T-helper 2 cell treated with Interferon-gamma antibody and Interleukin-4, amounts not matched to agents 5 μg/mL and 100 μg/mL, for 36 hours (primary cell): ENCODE measurements at places on chromosomes 16 and 17.
A peak's percentile ranks its signal among the peaks of the same experiment; 100 is the strongest.

DNA sequence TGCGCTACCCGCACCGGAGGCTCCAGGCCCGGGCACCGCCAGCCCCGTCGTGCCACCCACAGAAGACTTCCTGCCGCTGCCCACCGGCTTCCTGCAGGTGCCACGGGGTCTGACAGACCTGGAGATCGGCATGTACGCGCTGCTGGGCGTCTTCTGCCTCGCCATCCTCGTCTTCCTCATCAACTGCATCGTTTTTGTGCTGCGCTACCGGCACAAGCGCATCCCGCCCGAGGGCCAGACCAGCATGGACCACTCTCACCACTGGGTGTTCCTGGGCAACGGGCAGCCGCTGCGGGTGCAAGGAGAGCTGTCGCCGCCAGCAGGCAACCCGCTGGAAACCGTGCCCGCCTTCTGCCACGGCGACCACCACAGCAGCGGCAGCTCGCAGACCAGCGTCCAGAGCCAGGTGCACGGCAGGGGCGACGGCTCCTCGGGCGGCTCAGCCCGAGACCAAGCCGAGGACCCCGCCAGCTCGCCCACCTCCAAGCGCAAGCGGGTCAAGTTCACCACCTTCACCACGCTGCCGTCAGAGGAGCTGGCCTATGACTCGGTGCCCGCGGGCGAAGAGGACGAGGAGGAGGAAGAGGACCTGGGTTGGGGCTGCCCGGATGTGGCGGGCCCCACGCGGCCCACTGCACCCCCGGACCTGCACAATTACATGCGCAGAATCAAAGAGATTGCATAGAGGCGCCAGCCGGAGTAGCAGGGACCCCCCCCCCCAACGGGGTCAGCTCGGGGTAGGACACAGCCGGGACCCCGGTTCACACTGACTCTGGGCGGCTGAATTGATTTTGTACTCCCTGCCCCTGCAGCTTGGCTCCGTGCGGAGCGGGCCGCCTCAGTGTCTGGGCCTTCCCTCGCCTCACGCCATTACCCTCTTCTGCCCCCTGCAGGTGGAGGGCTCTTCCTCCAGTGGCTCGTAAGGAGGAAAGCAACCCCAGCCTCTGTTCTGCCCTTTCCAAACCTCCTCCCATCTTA is 58.5 kb downstream of the TMEM132E start:
- peak; percentile 69 for DNase-seq

DNA sequence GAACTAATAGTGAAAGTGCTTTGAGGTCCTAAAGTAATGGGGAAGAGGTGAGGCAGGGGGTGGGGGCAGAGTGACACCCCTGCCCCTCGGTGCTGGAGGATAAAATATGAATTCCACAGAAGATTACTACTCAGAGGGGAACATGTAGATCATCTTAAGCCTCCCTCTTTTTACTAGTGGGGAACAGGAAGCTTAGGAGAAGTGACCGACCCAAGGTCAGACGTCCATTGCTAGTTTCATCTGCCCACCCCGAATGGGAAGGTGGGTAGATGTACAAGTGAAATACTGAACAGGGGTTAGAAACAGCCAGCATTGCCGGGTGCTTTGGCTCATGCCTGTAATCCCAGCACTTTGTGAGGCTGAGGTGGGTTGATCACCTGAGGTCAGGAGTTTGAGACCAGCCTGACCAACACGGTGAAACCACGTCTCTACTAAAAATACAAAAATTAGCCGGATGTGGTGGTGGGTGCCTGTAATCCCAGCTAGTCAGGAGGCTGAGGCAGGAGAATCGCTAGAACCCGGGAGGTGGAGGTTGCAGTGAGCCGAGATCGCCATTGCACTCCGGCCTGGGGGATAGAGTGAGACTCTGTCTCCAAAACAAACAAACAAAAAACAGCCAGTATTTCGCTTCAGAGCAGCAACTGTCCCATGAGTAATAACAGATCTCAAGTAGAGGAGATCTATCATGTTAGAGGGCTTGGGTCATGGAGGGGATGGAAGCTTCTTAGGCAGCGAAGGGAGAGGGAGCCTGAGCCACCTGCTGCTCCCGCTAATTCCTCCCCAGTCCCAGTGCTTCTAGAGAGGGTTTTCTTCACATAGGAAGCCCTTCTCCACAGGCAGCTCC is 1.2 kb upstream of the NR1D1 start:
- no peak for DNase-seq

- no peak for DNase-seq
Observed at GRCh38 chr16:1158456-1159324, 5.8 kb downstream of the CACNA1H start.

DNA sequence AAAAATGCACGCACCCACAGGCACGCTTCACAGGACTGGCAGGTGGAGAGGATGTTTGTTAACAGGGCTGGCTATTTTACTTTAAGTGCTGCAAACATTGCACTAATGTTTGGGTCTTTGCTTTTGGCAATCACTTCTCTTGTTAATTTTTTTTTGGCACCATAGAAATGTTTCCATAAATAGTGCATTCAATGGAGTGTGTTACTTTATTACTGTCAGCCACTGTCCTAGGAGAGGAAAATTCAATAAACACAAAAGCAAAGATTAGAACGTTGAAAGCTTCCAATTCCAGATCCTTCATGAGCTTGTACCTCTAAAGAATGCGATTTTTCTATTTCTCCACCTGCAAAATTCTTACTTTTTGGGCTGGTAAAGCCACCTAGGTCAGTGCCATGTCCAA is 743.5 kb downstream of the WWOX start:
- DNase-seq = no peak

- DNase-seq = no peak
Observed at GRCh38 chr16:26189536-26189935, 497.8 kb downstream of the HS3ST4 start.

- DNase-seq = no peak
Observed at GRCh38 chr17:61970030-61970429, 42.2 kb upstream of the INTS2 start.

DNA sequence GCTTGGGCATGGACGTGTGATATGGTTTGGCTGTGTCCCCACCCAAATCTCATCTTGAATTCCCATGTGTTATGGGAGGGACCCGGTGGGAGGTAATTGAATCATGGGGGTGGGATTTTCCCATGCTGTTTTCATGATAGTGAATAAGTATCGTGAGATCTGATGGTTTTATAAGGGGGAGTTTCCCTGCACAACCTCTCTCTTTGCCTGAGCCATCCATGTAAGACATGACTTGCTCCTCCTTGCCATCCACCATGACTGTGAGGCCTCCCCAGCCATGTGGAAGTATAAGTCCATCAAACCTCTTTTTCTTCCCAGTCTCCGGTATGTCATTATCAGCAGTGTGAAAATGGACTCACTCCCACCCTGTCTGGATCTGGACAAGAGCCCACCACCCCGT is 393.4 kb downstream of the SEC14L1 start:
- no peak for DNase-seq

- no peak for DNase-seq
Observed at GRCh38 chr16:30356401-30357084, 1.4 kb upstream of the CD2BP2 start.

DNA sequence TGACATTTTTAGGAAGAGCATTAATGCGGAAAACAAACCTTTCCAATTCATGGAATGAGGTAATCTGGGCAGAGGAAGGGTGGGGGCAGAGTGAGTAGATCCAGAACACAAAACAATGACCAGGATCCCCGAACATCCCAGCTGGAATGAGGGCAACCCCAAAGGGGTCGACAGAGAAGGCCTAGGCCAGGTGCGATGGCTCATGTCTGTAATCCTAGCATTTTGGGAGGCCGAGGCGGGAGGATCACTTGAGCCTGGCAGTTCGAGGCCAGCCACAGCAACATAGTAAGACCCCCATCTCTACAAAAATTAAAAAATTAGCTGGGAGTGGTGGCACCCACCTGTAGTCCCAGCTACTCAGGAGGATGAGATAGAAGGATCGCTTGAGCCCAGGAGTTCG is 64.7 kb downstream of the ZFHX3 start:
- DNase-seq = no peak

DNA sequence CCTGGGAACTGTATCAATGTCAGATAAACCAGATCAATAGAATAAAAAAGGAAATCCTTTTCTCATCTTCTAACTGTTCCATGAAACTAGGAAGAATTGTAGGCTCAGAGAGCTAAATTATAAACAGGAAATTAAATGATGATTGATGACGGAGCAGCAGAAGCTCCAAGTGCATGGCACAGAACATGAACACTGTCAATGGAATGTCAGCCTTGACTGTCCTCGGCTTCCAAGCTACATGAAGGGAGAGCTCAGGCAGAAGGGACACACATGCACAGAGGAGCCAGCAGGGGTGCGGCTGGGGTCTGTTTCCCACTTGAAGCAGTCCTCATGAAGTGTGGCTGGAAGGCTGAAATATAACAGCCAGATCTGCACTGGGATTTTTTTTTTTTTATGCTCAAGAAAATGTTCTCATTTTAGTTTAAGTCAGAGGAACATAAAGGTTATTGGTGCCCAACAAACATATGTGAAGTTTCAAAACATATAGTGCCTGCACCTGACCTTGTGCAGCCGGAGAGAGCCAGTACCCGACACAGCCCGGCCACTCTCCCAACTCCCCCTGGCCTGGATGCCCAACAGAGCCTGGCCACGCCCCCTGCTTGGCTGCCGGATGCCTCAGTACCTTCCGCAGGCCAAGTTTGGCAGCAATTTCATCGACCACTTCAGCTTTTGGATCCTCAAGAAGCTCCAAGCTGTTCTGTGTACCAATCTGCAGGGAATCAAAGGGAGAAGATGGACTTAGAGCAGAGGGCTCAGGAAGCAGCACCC is 37.0 kb downstream of the NPLOC4 start:
- no peak for DNase-seq

DNA sequence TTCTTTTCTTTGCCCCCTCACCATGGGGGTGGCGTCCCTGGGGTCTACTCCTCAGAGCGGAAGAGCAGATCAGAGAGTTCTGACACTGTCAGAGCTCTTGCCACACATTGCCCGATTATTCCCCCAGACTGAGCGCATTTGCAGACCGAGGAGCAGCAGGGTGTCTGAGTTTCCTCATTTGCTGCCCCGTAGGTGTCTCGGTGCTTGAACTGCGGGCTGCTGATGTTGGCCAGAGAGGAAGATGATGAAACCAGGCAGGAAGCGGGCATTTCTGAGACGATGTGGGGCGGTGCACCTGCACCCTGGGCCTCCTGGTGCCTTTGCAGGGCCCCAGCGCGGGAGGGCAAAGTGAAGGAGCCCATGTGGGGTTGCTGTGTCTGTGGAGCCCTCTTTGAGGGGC is 55.2 kb downstream of the ARSG start:
- DNase-seq = peak; percentile 77

- no peak for DNase-seq
Observed at GRCh38 chr16:85643631-85644030, 30.5 kb downstream of the GSE1 start.

- no peak for DNase-seq
Observed at GRCh38 chr16:22272870-22273650, 24.1 kb upstream of the POLR3E start.

GRCh38 chr17:55391244-55391757 is 30.3 kb downstream of the MMD start:
- DNase-seq = no peak

GRCh38 chr16:71250461-71251235 is 20.1 kb upstream of the HYDIN start:
- no peak for DNase-seq

DNA sequence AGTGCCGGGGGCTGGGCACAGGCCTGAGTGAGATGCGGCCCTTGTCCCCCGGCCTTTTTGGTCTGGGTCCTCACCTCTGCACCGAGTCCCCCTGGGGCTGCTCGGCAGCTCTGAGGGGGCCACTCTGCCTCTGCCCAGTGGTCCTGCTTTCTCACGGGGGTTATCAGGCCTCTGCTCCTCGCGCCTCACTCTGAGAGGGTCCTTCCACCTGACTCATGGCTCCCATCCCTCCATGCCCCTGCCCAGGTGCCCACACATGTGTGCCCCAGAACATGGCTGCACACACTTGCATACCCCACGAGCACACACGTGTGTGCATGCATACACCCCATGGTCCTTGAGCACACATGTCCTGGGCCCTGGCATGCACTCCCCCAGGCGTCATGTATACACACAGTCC is 53.7 kb downstream of the CMIP start:
- DNase-seq = no peak

DNA sequence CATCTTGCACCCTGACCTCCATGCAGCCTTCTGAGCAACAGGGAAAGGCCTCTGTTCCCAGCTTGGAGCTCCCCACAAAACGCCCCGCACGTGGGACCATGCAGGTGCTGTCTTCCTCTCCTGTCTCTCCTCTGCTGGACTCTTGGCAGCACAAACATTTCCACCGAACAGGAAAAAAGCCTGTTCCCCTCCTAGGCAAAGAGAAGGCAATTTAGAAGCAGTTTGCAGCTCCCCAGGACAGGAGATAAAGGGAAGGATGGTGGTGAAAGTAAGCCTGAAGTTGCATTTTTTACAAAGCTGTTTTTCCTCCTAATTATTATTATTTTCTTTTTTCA is 7.7 kb upstream of the CIBAR2 start:
- DNase-seq = no peak

GRCh38 chr17:41800601-41801373 is 11.0 kb downstream of the P3H4 start:
- DNase-seq = no peak

DNA sequence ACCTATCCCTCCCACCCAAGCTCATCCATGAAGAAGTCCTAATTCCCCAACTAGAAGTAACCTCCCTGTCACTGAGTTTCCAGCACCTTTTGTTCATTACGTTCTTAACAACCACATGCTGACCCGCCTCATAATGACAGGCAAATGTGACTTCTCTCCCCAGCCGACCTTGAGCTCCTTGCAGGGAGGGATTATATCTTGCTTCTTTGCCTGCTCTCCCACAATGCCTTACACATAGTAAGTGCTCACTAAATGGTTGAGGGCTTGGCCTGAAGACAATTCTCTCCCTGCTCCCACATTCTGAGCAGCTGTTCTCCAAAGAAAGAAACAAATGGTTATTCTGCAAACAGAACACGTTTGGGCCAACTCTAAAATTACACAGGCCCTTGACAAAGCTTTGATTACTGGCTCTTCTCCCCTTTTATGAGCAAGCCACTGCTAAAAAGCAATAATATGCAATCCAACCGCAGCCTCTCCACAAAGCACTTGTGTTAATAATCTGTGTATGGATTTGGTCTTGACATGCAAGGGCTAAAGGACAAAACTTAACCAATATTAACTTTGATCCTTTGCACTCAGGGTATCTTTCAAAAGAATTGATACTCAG is 23.2 kb downstream of the SLC39A11 start:
- no peak for DNase-seq
